Activated T-helper 1 cell treated with anti-CD3 and anti-CD28 coated beads, Interleukin-12 subunit alpha, Interleukin-12 subunit beta, Interleukin-2, Interleukin-4 antibody, amounts not matched to agents 30 ng/mL and 10 ng/mL and 1 ng/mL, durations not matched to agents 14 hours and 24 hours and 36 hours (primary cell): ENCODE measurements at places on chromosomes 3 and 15.

DNA sequence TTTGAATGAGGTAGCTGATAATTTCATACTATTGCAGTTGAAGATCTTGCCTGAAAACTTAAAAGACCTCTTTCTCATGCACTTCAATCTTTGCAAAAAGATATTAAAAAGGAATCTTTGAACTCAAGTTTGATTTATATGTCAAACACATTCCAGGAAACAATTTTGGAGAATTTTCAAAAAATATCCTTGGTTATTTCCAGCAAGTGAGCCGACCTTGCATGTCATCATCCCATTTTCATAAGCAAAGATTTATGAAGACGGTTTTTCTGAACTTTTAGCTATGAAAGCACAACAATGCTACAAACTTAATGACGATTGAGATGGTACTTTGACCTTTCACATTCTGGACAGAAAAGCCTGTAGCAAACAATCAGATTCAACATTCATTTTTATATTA is 95.6 kb downstream of the RFX7 start:
- no peak for DNase-seq

- peak; percentile 49 for DNase-seq
Measured at GRCh38 chr3:45994419-45995235, 997 bp downstream of the FYCO1 start.

DNA sequence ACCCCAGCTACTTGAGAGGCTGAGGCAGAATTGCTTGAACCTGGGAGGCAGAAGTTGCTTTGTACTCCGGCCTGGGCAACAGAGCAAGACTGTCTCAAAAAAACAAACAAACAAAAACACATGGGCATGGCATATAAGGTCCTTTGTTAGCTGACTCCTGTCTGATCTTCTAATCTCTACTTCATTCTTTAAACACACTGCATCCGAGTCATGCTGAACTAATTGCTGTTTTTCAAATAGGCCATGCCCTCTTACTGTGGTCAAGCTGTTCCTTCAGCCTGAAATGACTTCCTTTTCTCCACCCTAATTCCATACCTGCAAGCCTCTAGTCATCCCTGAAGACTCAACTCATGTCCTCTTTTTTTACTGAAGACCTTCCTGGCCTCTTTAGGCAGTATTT is 22.3 kb upstream of the SLMAP start:
- DNase-seq: no peak

DNA sequence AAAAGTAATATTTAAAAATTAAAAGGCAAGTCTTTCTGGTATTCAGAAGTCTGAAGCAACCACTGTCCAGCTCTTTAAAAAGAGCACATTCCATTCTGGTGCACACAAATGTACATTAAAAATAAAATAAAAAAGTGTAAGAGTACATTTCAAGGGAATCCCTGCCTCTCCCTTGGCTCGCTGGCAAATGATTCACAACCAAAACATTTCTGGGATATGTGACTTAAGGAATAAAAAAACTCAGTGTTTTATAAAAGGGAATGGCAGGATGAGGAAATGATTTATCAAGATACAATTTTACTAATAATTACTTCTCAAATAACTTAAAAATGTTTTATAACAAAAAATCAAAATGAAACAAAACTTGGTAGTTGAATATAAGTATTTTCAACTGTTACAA is 23.8 kb upstream of the ANXA2 start:
- DNase-seq: no peak

DNA sequence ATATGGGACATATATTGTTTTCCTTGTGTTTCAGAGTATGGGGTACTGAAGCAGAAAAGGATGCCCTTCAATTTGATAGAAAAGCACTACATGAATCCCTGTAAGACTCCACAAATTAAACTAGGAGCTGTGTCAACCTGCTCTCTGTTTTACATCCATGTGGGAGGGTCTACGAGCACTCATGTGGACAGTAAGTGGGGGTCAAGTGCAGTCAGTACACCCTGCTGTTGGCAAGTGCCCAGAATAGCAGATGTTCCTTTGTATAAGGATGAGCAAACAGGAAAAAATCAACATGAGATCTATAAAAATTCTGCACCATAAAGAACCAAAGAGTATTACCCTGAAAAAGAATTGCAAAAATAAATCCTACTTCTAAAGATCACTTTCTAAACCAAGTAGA is 659.9 kb downstream of the SI start:
- DNase-seq: no peak

GRCh38 chr3:57787867-57788623 is 31.9 kb downstream of the SLMAP start:
- no peak for DNase-seq

DNA sequence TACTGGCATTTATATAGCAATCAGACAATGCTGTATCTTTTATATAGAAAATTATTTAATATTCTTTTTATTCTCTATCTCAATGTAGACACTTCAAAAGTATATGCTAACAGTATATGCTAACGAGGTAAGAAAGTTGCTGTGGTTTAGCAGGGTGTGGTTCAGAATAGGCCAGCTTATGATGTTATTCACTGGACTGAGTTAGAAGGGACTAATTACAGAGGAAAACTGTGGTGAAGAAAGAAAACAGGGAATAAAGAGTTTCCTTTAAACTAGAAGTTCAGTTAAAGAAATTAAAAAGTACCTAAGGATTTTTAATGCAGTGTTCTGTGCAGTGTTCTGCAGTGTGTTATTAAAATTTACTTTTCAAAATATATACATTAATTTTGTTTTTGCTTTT is 59.4 kb downstream of the MYO9A start:
- no peak for DNase-seq

GRCh38 chr15:51924156-51925068 is 47.2 kb downstream of the LEO1 start:
- no peak for DNase-seq

DNA sequence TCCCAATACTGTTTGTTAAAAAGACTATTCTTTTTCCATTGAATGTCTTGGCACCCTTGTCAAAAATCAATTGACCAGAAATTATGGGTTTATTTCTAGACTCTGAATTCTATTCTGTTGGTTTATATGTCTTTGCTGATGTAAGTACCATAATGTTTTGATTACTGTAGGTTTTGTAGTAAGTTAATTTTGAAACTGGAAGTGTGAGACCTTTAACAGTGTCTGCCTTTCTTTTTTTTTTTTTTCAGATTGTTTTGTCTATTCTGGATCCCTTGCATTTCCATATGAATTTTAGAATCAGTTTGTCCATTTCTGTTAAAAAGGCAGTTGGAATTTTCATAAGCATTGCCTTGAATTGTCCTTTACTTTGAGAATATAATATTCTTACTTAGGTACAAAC is 13.6 kb downstream of the ATP2C1 start:
- no peak for DNase-seq

DNA sequence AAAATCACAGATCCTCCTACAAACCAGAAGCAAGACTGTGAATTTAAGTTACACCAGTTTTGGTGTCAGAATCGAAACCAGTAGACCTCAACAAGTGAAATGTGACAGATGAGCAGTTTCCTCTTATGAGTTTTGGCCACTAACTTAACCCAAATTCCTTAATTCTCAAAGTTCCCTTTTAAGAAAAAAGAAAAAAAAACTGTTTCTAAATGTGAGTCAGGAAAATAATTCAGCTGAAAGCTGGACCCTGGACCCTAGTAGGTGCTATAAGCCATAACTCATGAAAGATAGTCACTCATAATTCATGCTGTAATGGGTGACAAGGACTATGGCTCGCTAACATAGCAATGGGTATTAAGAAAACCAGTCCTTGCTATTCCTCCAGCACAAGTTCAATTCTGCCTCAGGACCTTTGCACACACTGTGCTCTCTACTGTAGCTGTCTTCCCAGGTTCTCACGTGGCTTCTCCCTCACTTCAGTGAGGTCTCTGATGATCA is 9.0 kb upstream of the THRB start:
- no peak for DNase-seq

GRCh38 chr15:73891328-73892315 is 18.3 kb downstream of the TBC1D21 start:
- no peak for DNase-seq

- no peak for DNase-seq
Measured at GRCh38 chr3:133880287-133880686, 15.4 kb downstream of the RAB6B start.

DNA sequence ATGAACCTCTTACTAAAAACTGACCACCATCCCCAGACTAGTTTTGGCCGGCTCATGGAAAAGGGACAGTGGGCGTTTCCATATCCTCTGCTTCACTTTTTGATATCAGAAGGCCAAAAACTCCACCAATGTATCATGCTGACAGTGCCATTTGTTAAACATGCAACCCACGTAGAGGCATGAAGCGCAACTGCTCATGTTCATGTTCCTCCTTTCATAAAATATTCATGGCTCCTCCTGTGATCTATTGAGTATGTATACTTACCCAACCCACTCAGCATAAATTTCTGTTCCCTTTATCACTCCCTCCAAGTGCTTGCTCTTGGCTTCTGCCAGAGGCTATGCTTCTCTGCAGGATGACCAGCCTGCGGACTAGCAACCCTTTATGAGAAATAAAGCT is 58.7 kb upstream of the TGFBR2 start:
- no peak for DNase-seq

DNA sequence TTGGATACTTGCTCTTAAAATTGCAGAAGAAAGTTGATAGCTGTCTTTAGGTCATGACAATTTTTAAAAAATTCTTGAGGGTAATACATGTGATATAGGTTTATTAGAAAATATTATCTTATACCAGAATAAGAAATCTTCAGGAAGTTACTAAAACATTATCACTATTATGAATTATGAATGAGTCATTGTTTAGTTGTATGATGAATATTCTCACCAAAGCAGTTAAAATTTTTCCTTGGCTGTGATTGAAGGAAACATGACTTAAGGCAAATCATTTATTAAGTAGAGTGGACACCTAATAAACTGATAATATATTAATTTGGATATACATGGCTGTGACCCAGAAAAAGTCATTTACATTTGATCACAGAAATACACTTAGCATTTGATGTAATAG is 30.1 kb downstream of the APPL1 start:
- DNase-seq: no peak

- no peak for DNase-seq
Measured at GRCh38 chr15:72082176-72082575, 35.8 kb downstream of the MYO9A start.

- DNase-seq: no peak
Measured at GRCh38 chr3:26989037-26989436, 366.5 kb downstream of the LRRC3B start.

DNA sequence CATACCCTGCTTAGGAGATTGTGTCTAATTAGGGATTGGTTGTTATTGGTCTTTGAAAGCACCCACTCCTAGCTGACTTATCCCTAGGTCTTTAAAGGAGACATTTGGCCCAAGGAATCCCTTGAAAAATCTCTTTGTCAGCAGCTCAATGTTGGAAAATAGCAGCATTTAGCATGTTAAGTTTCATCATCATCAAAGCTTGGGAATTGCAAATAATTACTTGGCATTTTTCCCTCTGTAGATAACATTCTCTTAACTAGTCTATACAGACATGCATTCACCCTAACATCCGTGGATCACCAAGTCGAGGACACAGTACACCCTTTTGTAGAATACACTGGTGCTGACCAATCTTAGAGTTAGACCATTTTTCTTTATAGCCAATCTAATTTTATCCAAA is 332.2 kb downstream of the AGBL1 start:
- DNase-seq: no peak

DNA sequence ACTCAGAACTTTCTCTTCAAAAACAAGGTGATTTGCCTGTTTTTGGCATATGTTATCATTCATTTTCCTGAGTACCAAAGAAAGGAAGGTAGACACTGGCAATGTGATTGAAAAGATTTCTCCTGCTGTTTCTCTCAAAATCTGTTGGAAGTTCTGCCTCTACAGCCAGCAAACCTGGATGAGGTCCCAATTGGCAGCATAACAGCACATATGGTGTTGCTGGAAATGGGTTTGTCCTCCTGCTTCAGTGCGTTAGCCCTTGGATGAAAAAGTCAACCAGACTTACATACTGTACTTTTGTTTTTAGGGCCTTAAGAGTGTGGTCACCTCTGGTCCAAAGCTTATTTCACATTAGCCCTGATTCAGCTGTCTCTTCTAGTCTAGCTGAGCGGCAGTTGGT is 237.6 kb upstream of the MME start:
- no peak for DNase-seq

DNA sequence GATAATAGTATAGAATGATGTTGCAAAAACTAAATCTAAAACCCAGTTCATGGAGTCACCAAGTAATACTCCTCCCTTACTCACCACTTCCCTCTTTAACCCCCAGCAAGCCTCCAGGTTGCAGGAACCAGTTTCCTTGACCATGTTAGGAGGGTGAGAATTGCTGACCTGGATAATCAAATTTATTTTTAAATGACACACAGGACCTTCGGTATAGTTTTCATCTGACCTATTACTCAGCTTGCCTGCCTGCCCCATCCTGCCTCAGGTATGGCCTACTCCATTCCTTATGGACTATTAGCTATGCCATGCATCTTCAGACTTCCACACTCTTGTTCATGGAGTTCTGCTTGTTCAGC is 883 bp downstream of the RTP4 start:
- no peak for DNase-seq

DNA sequence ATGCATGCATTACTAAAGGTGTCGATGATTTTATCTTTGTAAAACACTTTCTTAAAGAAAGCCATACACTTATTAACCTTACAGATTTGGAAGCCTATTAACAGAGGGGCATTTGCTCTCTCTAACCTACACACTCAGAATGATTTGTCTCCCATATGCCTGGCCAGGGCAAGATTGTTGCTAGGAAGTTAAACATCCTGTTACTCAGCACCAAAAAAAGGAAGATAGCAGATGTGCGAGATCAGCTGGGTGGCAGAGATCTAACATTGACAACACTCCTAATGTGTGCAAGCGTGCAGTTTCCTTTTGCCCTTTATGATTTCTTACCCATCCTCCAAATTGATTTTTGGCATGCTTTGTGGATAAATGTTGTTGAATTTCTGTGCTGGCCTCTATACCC is 73.9 kb upstream of the TMEM108 start:
- no peak for DNase-seq

DNA sequence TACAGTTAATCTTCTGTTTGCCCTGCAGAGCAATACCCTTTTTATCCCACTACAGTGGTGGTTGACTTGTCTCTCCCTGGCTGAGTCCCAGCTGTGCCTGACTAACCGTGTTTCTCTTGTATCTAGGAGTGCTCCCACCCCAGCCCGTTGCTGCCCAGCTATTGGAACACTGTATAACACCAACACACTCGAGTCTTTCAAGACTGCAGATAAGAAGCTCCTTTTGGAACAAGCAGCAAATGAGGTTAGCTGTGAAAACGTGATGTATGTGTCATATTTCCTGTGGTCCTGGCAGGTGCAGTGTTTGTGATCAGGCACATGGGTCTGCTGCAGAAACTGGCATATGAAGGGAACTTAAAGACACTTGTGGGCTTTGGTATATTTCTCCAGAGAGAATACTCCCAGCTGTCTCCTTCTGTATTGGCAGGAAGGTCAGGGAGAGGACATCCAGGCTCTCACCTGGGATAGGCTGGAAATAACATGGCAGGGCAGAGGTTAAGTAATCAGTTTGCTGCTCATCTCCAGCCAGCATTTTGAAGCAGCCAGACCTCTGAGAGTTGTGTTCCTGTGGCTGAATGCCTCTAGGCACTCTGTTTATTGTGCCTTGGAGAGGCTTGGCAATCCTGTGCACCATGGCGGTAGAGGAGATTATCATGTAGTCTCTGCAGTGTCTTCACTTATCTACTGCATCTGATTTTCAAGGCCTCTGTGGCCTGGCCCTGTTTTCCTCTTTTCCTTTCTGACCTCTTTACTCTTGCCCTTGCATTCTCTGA is 34.8 kb downstream of the ATG7 start:
- peak; percentile 8 for DNase-seq
